Activated naive CD4-positive, alpha-beta T cell (primary cell): ENCODE measurements at places on chromosomes 12 and 14.
A peak's percentile ranks its signal among the peaks of the same experiment; 100 is the strongest.

DNA sequence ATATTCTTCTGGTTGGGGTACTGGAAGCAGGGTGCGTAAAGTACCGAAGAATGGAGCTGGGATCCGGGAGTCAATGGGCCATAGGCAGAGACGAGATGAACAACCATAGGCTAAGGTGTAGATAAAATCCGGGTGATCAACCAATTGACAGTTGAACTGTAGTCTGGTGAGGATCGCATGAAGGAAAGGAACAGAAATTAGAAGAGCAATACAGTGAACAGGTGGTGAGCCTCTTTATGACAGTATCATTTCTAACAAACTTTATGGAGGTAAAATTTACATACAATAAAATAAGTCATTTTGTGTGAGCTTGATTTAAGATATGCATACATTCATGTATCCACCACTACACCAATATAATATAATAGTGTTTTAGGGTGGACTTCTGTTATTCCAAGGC is 13.9 kb upstream of the HIF1A start:
- no peak for DNase-seq

- no peak for DNase-seq
Observed at GRCh38 chr14:61696753-61697318, 1.5 kb downstream of the HIF1A start.

GRCh38 chr14:55389330-55389729 is 22.3 kb downstream of the ATG14 start:
- DNase-seq = no peak

DNA sequence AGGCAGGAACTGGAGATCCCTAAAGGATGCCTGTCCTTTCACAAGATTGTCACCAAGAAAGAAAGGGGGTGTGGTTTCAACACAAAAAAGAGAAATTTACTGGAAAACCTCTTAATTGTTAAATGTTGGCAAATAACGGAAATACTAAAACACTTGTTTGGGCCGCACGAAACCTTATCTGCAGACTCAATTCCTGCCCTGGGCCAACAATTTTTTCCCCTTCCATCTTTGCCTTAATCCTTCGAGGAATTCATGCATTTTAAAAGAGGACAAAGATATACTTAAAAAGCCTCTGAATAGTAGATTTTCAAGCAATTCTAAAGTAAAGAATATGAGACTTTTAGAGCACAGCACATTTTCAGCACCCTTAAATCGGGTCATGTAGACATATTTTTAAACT is 366.2 kb downstream of the DUSP6 start:
- no peak for DNase-seq

- no peak for DNase-seq
Observed at GRCh38 chr12:124709722-124710687, 142.6 kb upstream of the NCOR2 start.

- DNase-seq = no peak
Observed at GRCh38 chr14:63299351-63300110, 19.2 kb downstream of the GPHB5 start.

GRCh38 chr12:1640328-1641234 is 11.6 kb downstream of the WNT5B start:
- no peak for DNase-seq

DNA sequence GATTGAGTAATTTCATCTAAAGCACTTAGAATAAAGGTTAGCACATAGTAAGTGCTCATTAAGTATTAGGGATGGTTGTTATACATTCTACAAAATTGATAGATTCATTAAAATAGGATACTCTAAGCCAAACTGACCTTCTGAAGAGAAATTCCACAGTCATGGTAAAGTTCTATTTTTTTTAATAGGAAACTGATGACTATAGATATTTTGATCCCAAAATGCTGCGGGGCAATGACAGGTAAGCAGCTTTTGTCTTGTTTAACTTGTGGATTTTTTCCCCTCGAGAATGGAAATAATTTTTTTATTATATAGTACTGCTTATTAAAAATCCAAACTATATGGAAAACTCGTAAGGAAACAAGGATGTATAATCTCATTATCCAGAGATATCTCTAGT is 97.0 kb downstream of the SCFD1 start:
- DNase-seq = no peak

DNA sequence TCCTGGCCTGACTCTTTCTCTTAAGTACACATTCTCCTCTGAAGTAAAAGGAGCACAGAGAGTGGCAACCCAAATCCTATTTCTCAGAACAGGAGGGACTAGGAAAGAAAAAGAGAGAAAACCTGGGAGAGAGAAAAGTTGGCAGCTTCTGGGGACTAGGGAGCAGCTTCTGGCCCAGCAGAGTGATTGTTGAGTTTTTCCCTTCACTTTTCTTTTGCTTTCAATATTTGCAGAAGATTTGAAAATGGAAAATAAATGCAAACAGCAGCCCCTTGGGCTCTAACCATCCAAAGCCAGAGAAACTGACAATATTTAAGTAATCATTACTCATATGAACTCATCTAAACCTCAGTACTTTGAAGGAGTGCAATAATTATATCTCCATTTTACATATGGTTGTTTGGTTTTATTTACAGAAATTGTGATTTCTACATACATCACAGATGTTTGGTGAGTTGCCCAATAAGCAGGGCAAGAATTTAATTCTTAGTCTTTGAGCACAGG is 28.8 kb upstream of the IGF1 start:
- no peak for DNase-seq

DNA sequence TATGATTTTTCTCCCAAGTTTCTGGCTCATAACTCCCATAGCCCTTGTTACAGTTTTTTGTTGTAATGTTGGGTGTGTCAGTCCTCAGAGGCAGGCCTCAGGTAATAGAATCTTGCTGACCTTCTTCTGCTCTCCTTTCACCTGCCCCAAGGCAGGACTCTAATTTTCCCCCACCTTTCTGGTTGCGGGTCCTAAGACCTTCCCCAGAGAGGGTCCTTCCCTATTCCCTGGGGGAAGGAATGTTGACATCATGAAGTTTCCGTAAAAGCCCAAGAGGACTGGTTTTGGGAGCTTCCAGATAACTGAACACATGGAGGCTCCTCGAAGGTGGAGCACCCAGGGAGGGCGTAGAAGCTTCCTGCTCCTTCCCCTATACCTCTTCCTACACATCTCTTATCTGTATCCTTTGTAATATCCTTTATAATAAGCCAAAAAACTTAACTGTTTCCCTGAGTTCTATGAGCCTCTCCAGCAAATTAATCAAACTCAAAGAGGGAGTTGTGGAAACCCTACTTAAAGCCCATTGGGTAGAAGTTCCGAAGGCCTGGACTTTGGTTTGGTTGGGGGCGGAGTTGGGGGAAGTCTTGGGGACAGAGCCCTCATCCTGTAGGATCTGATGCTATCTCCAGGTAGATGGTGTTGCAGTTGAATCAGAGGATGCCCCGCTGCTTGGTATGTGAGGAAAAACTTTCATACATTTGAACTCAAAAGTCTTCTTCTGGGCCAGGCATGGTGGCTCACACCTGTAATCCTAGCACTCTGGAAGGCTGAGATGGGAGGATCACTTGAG is 9.0 kb upstream of the TMED10 start:
- no peak for DNase-seq

- DNase-seq = no peak
Observed at GRCh38 chr14:81187832-81188522, 32.8 kb downstream of the GTF2A1 start.

DNA sequence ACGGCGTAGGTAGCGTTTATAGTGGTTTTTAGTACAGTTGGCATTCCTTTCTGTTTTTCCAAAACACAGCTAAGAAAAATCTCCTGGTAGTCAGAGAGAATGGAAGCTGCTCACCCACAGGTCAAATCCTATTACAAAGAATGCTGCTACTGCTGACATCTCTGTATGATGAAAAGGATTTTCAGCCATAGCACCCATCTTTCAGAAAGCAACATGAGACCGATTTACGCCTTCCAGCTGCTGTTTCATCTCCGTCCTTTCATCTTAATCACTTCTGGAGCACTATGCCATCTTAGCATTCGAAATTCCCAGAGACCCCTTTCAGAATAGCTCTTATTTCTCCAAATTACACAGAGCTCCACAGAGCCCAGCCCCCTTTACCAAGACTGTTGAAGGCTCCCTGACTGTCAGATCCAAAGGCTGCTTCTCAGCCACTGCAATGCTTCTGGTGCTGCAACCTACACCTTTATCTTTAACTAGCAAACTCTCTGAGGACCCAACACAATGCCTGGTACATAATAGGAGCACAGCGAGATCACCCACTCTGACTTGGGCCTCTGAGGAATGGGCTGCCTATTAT is 211.8 kb downstream of the NEDD1 start:
- DNase-seq = no peak

- DNase-seq = no peak
Observed at GRCh38 chr12:62692884-62693283, 226.3 kb downstream of the MON2 start.

GRCh38 chr12:55072083-55072482 is 52.3 kb downstream of the NEUROD4 start:
- peak; percentile 77 for DNase-seq

GRCh38 chr12:85550924-85551323 is 270.9 kb downstream of the ALX1 start:
- no peak for DNase-seq
